ENCODE measurements at places on chromosomes 1 and 21.

DNA sequence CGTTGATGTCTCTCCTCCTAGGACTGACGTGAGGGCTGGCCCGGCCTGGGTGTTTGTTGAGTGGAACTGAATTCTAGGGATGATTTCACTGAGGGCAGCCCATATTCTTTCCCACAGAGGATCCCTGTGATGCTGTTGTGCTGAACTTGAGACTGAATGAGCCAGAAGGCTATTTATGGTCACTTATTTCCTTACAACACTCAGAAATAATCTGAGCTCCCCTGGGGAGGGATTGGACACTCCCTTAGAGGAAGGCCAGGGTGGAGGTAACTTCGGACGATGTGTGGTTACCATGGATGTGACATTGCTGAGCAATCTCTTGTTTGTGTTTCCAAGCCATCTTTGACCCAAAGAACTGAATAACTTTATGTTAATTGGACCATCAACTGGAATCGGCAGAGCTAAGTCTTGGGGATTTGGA lies 5.1 kb upstream of the TMCO4 start:
- no peak for DNase-seq

DNA sequence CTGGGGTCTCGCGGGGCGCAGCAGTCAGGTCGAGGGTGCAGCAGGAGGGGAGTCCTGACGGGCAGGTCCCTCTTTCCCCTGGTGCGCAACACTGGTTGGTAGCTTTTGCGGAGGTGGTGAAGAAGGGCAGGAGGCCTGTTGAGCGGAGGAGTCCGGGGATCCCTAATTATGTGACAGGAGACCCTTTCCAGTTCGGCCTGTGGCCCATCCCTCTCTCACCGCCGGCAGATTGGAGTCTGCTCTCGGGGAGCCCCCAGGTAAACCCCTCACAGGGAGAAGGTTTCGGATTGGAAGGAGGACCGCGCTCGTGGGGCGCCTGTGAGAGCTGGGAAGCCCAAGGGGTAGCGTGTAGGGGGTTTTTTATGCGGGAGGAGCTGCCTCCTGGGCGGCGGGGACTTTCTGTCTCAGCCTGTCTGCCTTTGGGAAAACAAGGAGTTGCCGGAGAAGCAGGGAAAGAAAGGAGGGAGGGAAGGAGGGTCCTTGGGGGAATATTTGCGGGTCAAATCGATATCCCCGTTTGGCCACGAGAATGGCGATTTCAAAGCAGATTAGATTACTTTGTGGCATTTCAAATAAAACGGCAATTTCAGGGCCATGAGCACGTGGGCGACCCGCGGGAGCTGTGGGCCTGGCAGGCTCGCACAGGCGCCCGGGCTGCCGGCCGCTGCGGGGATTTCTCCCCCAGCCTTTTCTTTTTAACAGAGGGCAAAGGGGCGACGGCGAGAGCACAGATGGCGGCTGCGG lies 9.5 kb downstream of the SIM2 start:
- DNase-seq, result no peak

DNA sequence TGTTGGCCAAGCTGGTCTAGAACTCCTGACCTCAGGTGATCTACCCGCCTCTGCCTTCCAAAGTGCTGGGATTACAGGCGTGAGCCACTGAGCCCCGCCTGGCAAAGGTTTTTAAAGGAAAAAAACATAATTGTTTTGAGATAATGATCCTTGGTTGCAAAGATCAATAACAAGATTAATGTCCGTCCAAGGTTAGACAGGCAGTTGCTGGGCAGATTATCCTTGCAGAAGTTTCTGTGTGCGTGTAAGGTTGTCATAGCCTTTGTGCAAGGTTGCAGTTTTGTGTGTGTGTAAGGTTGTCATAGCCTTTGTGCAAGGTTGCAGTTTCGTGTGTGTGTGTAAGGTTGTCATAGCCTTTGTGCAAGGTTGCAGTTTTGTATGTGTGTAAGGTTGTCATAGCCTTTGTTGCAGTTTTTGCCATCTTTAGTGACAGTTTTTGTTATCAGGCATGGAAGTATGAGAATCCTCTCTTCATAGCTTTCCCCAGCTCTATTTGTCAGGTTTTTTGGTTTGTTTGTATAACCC lies 3.6 kb downstream of the YBEY start:
- DNase-seq, result no peak

DNA sequence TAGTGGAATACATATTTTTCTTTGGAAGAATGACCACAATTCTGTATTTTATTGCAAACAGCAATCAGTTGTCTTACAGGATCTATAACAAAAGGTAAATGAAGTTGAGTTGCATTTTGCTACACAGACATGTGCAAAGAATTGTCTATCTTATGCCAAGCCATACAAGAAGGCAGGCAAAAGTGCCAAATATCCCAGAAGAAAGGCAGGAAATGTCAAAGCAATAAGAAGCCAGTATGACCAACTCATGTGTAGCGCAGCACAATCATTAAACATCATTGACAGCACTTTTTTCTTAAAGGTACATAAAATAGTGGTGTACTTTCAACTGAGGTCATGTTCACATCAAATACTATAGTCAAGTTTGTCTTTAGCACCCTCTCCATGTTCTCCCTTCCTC lies 42.7 kb downstream of the NIBAN1 start:
- DNase-seq, result no peak

DNA sequence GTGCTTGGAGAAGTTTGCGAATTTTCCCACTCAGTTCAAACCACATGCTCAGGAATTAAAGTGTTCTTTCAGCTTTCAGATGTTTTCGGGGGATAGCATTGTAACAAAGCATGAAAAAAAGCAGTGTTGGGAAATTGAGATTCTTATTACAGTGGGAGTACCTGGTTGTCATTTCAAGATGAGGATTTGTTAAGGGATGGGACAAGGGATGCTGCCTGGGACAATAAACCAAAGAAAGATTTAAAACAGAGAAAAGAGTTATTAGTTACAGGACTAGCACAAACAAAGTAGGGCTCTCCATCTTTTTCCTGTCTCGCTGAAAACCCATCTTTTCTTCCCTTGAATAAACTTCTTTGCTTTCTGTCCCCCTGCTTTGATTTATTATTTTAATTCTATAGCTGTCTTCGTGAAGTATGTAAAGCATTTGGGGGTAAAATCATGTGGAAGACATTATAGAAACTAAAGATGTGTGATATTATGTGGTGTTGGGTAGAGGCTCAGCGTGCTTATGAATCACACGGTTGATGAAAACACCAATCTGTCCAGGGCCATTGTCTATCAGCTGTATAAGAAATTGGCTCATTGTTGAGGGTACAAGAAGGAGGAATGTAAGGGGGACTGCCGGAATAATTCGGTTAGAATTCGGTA lies 277.6 kb downstream of the KIF26B start:
- no peak for DNase-seq
